GM13976 (cell line): ENCODE measurements at places on chromosomes 5 and 9.

- DNase-seq: no peak
These were observed 19.7 kb downstream of the NAA35 start for GRCh38 chr9:85960688-85961093.

GRCh38 chr9:89664896-89665329 lies 60.1 kb downstream of the GADD45G start:
- DNase-seq: no peak

DNA sequence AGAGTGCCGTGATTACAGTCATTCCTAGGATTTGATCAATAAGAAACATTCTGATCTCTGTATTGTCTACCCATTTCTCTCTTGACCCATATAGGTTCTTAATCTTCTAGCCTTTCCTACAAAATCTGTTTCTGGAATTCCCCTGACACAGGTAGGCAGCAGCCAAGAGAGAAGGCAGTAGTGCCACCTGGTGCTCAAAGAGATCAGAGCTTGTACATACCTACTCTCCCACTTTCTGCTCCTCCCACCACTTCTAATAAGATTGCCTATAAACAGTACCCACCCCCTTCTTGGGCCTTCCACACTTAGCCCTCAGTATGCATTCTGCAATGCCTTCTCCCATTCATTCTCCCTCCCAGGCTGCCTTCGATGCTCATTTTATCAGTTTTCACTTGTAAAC lies 117.4 kb upstream of the RORB start:
- no peak for DNase-seq

- no peak for DNase-seq
These were observed 5.1 kb downstream of the TYRP1 start for GRCh38 chr9:12698266-12698665.

DNA sequence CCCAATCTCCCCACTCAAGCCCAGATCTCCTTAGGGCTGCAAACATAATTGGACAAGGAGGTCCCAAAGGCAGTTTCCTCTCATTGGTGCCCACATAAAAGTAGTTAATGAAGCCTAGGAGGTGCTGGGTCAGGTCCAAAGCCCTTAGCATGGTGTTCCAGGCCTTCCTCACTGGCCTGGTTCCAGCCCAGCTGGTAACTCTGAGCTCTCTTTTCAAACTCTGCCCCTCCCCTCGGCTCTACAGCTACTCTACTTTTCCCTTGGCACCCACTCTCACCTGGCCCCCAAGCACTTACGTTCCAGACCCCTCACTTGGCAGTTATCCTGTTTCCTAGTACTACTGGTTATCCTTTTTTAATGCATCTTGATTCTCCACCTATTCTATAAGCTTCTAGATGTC lies 9.9 kb downstream of the SEPTIN8 start:
- no peak for DNase-seq

DNA sequence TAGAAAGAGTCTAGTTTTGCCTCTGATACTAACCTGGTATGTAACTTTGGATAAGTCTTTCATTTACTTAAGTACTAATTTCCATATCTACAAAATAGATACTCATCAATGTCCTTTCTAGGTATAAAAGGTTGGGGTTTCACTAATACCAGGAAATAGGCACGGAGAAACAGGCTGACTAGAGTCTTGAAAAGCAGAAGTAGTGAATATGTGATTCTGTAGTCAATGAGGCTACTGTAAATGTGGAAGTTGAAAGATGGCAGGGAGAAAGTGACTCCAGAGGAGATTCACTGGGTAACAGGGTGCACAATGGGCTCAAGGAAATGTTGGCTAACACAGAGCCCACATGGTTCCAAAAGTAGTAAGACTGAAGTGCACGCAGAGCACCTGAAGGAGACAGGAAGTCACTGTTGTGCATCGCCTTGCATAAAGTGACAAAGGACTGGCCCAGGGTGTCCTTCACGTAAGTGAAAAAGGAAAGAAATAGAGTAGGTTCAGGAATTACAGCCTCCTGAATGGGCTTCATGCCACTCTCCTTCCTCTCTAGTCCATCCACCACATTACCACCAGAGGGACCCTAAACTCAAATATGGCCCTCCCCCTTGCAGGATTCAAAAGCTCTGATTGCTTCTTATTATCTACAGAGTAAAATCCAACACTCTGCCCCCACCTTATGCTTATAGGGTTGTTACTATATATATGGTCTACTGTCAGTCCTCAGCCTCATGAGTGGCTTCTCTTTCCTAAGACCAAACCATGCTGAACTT lies 288.0 kb upstream of the SMARCA2 start:
- DNase-seq: no peak

- DNase-seq: no peak
These were observed 7.9 kb downstream of the SH2D3C start for GRCh38 chr9:127770583-127770904.

GRCh38 chr5:86008704-86009103 lies 609.0 kb upstream of the COX7C start:
- DNase-seq: no peak

- peak; percentile 49 for DNase-seq
These were observed 28.8 kb upstream of the CDC23 start for GRCh38 chr5:138241688-138242571.

GRCh38 chr9:123946101-123946821 lies 16.3 kb upstream of the DENND1A start:
- DNase-seq: no peak

DNA sequence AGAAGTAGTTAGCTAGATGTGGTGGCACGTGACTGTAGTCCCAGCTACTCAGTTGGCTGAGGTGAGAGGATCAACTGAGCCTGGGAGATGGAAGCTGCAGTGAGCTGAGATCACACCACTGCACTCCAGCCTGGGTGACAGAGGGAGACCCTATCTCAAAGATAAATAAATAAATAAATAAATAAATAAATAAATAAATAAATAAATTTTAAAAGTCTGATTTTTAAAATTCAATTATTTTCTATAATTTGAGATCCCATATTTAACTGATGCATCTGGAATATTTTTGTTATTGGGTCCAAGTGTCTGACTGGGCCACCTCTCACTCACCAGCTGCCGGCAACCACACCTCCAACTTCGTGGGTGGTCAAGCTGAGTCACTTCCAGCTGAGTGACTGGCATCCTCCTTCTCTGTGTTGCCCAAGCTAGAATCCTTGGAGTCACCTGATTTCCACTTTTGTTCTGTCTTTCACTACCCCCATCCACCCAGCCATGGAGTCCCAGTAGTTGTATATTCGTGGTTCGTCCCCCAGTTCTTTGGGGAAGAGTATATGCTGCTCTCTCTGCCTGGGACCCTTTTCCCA lies 70.9 kb downstream of the EGFLAM start:
- no peak for DNase-seq

GRCh38 chr5:53942724-53943123 lies 367.6 kb downstream of the ARL15 start:
- no peak for DNase-seq

DNA sequence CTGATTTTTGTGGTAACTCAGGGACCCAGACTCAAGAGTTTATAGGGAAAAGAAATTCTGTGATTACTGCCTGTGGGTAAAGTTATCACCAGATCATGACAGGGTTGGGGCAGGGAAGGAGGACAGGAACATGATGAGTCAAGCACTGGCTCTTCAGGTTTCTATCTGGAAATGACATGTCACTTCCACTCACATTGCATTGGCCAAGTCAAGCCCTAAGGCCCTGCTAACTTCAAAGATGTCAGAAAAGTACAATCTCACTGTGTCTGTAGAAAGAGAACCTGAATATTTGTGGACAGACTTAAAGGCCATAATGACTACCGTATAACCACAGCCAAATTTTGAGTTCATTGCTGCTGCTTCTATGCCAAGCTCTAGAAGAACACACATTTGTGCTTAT lies 187.7 kb downstream of the TLE4 start:
- no peak for DNase-seq
